ENCODE measurements at places on chromosomes 3 and 15.
A peak's percentile ranks its signal among the peaks of the same experiment; 100 is the strongest.

GRCh38 chr3:25895031-25895430, 105.1 kb downstream of the OXSM start:
- no peak for DNase-seq

DNA sequence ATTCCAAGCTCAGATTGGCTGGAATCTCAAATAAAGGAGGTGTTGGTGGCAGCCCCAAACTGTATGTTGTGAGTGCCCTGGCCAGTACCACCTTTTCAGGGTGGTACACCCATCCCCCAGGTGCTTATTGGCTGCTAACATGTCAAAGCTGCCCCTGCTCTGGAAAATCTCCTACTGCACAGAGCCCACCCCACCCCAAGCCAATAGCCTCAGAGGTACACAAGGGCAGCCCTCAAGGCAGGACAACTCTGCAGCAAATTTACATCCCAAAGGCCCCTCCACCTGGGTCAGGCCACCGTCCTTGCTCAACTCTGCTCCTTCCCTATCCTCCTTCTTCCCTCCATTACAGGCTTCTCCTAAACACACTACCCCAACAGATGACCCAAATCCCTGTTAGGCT, 37.1 kb upstream of the LYZL4 start:
- DNase-seq: no peak

DNA sequence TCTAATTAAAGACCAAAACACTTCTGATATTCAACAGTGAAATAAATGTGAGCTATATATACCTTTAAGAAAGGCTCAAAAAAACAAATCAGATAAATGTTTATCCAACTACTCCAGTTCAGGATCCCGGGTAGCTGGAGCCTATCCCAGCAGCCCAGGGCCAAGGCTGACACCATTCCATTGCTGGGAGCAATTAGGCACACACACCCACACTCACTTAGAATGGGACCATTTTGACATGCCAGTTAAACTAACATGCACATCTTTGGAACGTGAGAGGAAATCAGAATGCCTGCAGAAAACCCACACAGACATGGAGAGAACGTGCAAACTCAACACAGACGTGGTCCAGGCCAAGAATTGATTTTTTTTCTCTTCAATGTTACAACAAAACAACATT, 30.0 kb upstream of the PLSCR4 start:
- peak; percentile 41 for DNase-seq

GRCh38 chr3:185280572-185281365, 26.9 kb upstream of the EHHADH start:
- peak; percentile 68 for DNase-seq

GRCh38 chr3:72961752-72962151, 34.9 kb upstream of the PPP4R2 start:
- no peak for DNase-seq

- no peak for DNase-seq
These were observed 300.6 kb downstream of the TLE3 start for GRCh38 chr15:69797051-69797595.

GRCh38 chr3:195260280-195260905, 10.6 kb downstream of the XXYLT1 start:
- DNase-seq: no peak

GRCh38 chr3:105353485-105354161, 13.1 kb upstream of the ALCAM start:
- no peak for DNase-seq

GRCh38 chr3:131178710-131179375, 152.2 kb downstream of the NEK11 start:
- DNase-seq: no peak

DNA sequence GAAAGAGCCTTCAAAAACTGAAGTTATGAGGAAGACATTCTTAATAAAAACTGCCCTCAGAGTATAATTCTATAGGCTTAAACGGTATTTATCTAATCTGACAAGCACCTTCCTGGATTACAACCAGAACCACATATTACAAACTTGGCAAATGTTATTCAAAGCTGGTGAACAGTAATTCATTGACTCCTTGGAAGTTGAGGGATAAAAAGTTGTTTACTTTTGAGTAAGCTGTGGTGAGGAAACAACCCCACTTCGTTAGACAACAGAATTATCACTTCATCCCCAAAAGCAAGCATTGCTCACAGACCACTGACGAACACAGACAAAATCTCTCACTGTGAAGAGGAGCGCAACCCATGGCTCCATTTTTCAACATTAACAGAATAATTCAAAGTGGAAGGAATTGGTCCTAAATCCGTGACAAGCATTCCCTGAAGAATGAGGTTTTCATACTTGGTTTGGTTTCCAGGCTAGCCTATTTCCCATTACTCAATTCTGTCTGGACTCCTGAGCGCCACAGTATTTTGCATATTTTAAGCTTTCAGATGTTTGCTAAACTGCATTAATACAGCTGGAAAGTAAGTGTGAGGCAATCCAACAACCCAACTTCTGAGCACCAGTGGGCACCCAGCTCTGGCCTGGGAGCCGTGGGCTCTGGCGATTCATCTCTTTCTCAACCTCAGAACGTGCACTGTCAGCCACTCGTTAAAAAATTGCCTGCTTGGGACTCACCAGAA, 32.7 kb downstream of the LRIG1 start:
- DNase-seq: no peak

DNA sequence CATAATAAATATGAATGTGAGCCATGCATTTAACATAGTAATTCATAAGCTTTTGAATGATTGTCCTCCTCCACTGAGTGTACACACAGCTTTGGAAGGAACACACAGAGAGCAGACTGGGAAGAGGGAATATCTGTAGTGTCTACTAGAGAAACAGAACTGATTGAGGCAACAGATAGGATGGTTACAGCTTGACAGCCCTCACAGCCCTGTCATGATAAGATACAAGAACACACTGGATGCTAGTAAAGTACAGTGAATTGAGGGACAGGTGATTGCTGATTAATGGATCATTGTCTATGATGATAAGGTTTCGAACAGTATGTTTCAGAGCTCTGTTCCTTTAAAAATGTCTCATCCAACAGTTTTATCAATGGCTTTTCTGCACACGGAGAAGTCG, 383.4 kb upstream of the GBE1 start:
- no peak for DNase-seq

- DNase-seq: no peak
These were observed 182.5 kb downstream of the TPRG1 start for GRCh38 chr3:189353988-189354889.

GRCh38 chr3:122395582-122395981, 11.6 kb downstream of the FAM162A start:
- no peak for DNase-seq
